ENCODE measurements at places on chromosomes 1 and 21.

DNA sequence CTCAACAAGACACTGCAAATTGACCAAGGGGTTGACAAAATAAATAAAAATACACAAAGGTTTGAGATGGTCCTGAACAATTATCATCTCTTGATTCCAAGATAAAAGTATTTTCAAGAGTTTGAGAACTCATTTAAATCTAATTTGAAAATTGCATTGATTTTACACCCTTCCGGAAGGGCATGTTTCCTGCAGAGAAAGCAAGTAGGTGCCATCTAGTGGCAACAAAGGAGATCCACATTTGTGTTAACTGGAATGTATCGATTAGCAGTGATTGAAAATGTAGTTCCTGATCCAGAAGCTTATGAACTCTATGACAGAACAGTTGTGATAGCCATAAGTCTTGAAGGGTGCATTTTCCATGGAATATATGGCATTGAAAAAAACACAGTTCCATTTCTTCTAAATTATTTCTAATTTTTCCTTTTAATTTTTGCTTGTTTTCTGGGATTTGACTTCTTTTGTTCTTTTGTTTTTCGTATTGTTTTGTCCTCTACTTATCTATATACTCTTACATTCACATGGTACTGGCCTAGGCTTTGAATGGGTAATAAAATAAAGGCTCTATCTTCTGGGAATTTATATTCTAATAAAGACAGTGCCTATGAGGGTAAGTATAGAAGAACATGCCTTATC is 143.7 kb downstream of the DNM3 start:
- H3K4me1 ChIP-seq: no peaks in the 10 kb centered on the region
- no peak overlapping the region for H3K27ac ChIP-seq
- H3K4me3 ChIP-seq: no peak overlapping the region
- peaks cover 4% of the 10 kb centered on the region for H3K27me3 ChIP-seq
- no peak for DNase-seq

GRCh38 chr21:42878678-42878992 is 704 bp downstream of the WDR4 start:
- H3K4me3 ChIP-seq: peak overlapping the region; percentile 95
- no peaks in the 10 kb centered on the region for H3K27me3 ChIP-seq
- H3K4me1 ChIP-seq: peaks cover 31% of the 10 kb centered on the region
- peak overlapping the region; percentile 90 for H3K27ac ChIP-seq
- DNase-seq: no peak
- H3K36me3 ChIP-seq: peaks cover 39% of the 10 kb centered on the region

DNA sequence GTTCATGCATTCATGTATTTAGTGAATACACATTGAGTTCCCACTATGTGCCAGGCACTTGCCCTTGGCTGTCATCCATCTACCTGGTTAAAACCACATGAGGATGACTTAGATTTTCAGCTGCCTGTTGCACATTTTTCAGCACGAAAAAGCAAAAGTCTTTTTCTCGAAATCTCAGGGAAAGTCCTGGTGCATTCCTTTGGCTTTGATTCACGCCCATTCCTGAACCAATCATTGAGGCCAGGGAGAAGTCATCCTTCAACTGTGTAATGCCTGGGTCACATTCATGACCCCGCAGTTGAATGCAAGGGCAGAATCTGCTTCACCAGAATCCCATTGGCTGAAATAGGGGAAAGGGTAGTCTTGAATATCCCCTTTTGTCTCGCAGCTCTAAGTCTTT is 84.4 kb downstream of the RNF220 start:
- peaks cover 20% of the 10 kb centered on the region for H3K27me3 ChIP-seq
- H3K36me3 ChIP-seq: no peaks in the 10 kb centered on the region
- H3K4me1 ChIP-seq: no peaks in the 10 kb centered on the region
- no peak overlapping the region for H3K27ac ChIP-seq
- H3K4me3 ChIP-seq: no peak overlapping the region

DNA sequence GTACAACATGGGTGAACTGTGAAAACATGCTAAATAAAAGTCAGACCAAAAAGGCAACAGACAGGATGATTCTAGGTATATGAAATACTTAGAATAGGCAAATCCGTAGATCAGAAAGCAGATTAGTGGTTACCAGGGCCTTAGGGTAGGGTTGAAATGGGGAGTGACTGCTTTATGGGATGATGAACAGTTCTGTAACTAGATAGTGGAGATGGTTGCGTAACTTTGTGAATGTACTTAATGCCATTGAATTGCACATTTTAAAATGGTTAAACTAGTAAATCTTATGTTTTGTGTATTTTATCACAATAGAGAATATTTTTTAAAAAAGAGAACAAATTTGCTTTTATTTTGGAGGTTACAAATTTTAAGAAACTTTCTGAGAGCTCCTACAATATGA is 17.4 kb downstream of the ZNF326 start:
- H3K36me3 ChIP-seq: peaks cover 71% of the 10 kb centered on the region
- peaks cover 2% of the 10 kb centered on the region for H3K4me1 ChIP-seq
- no peak for DNase-seq
- no peaks in the 10 kb centered on the region for H3K27me3 ChIP-seq
- no peak overlapping the region for H3K27ac ChIP-seq

DNA sequence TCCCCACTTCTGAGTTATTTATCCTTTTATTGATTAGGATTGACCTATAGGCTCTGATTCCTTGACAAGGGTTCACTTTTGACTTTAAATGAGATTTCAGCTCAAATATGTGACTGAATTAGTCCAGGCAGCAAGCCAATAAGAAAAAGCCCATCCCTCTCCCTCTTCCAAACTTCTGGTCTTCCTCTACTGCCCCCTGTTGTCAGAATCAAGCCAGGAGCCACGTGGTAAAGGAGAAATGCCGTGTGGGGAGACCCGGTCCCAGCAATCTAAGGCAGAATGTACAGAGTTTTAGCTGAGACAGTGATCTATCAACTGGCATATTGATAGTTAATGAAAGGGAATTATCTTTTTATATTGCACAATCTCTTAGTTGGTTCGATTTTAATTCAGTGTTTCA is 5.2 kb downstream of the ADAMTS5 start:
- peaks cover 16% of the 10 kb centered on the region for H3K27me3 ChIP-seq
- no peak for DNase-seq
- H3K4me3 ChIP-seq: no peak overlapping the region
- H3K27ac ChIP-seq: no peak overlapping the region

DNA sequence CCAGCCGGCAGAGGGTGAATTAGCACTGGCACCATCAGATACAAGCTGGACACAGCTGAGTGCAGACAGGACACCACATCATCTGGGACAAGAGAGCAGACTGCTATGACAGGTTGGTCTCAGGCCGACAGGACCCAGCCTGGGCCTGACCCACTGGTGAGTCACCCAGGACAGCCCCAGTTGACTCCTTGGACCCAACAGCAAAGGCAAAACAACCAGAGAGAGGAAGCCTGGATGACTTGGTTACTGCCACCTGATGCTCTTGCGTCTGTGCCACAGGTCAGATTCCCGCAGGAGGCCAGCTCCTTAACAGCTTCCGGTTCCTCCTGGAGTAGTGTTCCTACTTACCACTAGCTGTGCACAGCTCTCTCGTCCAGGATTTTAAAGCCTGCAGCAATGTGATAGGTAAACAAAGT is 18.5 kb downstream of the CCN1 start:
- no peak overlapping the region for H3K27ac ChIP-seq
- no peaks in the 10 kb centered on the region for H3K4me1 ChIP-seq
- H3K27me3 ChIP-seq: no peaks in the 10 kb centered on the region
- no peaks in the 10 kb centered on the region for H3K36me3 ChIP-seq
- H3K4me3 ChIP-seq: no peak overlapping the region

GRCh38 chr1:198619375-198620140 is 19.3 kb upstream of the PTPRC start:
- H3K4me3 ChIP-seq: peak overlapping the region; percentile 82
- peaks cover 81% of the 10 kb centered on the region for H3K4me1 ChIP-seq
- H3K27me3 ChIP-seq: no peaks in the 10 kb centered on the region
- peaks cover 3% of the 10 kb centered on the region for H3K36me3 ChIP-seq

DNA sequence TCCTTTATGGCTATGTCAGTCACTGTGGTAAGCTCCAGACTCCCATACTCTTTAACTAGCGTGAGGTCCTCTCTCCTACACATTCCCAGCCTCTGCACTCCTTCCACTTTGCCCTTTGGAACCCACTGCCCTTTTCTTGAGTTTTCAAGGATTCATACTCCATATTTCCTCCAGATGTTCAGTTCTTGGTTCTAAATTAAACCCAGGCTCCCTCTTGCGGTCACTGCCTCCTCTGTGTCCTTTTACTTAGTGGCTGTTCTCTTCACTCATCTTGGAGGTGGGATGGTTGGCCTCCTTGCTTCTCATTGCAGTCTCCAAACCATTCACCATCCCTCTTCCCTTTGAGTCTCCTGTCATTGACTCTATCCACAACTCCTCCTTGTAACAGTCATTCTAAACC is 208.1 kb downstream of the TGFB2 start:
- DNase-seq: no peak
- no peaks in the 10 kb centered on the region for H3K36me3 ChIP-seq
- H3K4me1 ChIP-seq: no peaks in the 10 kb centered on the region
- no peak overlapping the region for H3K27ac ChIP-seq
- H3K4me3 ChIP-seq: no peak overlapping the region
- no peaks in the 10 kb centered on the region for H3K27me3 ChIP-seq

- no peak overlapping the region for H3K4me3 ChIP-seq
- H3K27me3 ChIP-seq: no peaks in the 10 kb centered on the region
- no peak overlapping the region for H3K27ac ChIP-seq
- peaks cover 32% of the 10 kb centered on the region for H3K36me3 ChIP-seq
- no peak for DNase-seq
- no peaks in the 10 kb centered on the region for H3K4me1 ChIP-seq
Observed at GRCh38 chr1:12251442-12251841, 21.6 kb downstream of the VPS13D start.

DNA sequence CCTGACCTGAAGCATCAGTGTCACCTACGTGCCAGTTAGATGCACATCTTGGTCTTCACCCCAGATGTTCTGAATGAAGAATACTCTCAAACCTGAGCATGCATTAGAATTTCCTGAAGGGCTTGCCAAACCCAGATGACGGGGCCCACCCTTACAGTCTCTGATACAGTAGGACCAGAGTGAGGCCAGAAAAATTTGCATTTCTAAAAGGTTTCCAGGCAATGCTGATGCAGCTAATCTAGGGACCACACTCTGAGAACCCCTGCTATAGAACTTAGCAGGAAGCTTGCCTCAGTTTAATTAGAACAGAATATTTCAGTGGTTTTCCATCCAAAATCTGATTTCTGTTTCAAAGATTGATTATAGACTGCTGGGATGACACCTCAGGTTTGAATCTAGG is 9.9 kb upstream of the CTBS start:
- DNase-seq: no peak
- H3K4me1 ChIP-seq: peaks cover 3% of the 10 kb centered on the region
- H3K27ac ChIP-seq: no peak overlapping the region

GRCh38 chr1:14495996-14496395 is 102.5 kb upstream of the KAZN start:
- no peaks in the 10 kb centered on the region for H3K4me1 ChIP-seq
- no peak overlapping the region for H3K27ac ChIP-seq
- no peaks in the 10 kb centered on the region for H3K27me3 ChIP-seq
- DNase-seq: no peak
- H3K4me3 ChIP-seq: no peak overlapping the region

- H3K4me3 ChIP-seq: no peak overlapping the region
- H3K4me1 ChIP-seq: no peaks in the 10 kb centered on the region
- H3K27ac ChIP-seq: no peak overlapping the region
- no peak for DNase-seq
Observed at GRCh38 chr21:29053011-29053553, 20.4 kb downstream of the CCT8 start.

DNA sequence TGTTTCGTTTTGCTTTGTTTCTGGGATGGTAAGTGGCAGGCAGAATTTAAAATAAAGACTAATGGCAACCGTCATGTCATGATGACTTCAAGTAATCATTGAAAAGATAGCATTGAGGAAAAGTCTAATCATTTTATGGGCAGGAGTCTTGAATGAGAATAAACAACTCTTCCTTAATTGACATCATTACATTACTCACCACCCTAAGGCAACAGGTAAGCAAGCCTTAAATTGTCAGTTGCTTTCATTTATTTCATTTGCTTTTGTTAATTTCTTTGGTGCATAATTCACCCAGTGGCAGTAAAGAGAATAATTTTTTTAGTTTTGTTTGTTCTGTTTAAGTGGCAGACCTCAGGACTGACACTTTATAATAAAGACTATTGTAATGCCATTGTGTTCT is 669.0 kb downstream of the RWDD3 start:
- no peak overlapping the region for H3K27ac ChIP-seq
- no peak overlapping the region for H3K4me3 ChIP-seq
- no peaks in the 10 kb centered on the region for H3K4me1 ChIP-seq
- no peak for DNase-seq
- no peaks in the 10 kb centered on the region for H3K27me3 ChIP-seq

GRCh38 chr1:232587141-232588008 is 42.6 kb downstream of the SIPA1L2 start:
- peaks cover 5% of the 10 kb centered on the region for H3K36me3 ChIP-seq
- peaks cover 18% of the 10 kb centered on the region for H3K4me1 ChIP-seq
- DNase-seq: no peak
- no peak overlapping the region for H3K4me3 ChIP-seq
- no peak overlapping the region for H3K27ac ChIP-seq

DNA sequence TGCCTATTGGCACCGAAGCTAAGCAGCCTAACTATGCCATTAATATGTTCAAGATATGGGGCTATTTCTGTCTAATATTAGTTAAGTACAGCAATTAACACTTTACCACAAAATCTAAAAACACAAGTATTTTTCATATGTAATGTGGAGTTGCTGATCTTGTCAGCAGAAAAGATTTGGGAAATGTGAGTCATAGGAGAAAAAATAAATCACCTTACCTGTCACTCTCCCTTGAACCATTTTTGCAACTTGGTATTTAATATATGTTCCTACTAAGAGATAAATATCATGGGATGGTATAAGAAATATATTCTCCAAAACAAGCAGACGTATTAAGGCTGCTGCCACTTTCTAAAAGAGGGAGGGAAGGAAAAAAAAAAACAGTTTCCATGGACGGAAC is 17.0 kb downstream of the NUP210L start:
- H3K4me3 ChIP-seq: no peak overlapping the region
- DNase-seq: no peak
- no peaks in the 10 kb centered on the region for H3K36me3 ChIP-seq

DNA sequence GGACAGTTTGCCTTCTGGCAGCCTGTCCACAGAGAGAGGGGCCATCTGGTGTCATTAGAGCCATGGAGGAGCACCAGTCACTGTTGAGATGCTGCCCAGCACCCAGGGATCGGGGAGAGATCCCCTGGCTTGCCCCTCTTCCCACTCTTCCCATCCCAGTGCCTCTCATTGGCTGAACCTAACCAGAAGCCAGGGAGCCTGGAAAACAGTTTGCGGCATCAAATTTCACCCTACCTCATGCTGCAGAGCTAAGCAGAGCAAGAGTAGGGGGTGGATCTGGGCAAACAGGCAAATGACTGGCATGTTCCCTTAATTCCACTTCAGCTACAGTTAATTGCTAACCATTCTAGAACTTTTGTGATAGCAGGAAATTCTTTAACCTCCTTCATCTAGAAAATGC is 19.1 kb downstream of the TRAF5 start:
- no peak for DNase-seq
- no peaks in the 10 kb centered on the region for H3K27me3 ChIP-seq
- no peak overlapping the region for H3K27ac ChIP-seq
- H3K36me3 ChIP-seq: peaks cover 54% of the 10 kb centered on the region

Data from activated CD4-positive, alpha-beta memory T cell treated with anti-CD3 and anti-CD28 coated beads, Interleukin-2, amount 10 ng/mL, durations not matched to agents 7 days and 5 days (primary cell).